ENCODE measurements at places on chromosomes 16 and 17.

DNA sequence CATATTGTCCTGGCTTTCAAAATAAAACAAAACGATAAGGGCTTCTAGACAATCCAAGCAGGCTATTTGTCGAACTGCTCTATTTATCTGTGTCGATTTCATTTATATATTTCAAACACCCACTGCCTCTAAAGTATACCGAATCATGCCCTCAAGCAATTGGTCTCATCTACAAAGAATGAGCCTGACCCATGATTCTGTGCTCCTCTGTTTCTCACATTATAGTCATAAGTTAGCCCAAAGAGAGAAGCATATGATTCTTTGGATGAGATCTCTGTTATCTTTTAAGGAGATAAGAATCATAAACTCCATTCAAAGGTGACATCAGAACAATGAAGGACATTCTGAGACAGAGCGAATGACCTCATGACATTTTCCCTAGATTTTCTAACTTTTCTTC, 191.1 kb downstream of the MAP2K6 start:
- no peak for DNase-seq

GRCh38 chr16:53678756-53679343, 24.8 kb downstream of the RPGRIP1L start:
- DNase-seq = no peak

DNA sequence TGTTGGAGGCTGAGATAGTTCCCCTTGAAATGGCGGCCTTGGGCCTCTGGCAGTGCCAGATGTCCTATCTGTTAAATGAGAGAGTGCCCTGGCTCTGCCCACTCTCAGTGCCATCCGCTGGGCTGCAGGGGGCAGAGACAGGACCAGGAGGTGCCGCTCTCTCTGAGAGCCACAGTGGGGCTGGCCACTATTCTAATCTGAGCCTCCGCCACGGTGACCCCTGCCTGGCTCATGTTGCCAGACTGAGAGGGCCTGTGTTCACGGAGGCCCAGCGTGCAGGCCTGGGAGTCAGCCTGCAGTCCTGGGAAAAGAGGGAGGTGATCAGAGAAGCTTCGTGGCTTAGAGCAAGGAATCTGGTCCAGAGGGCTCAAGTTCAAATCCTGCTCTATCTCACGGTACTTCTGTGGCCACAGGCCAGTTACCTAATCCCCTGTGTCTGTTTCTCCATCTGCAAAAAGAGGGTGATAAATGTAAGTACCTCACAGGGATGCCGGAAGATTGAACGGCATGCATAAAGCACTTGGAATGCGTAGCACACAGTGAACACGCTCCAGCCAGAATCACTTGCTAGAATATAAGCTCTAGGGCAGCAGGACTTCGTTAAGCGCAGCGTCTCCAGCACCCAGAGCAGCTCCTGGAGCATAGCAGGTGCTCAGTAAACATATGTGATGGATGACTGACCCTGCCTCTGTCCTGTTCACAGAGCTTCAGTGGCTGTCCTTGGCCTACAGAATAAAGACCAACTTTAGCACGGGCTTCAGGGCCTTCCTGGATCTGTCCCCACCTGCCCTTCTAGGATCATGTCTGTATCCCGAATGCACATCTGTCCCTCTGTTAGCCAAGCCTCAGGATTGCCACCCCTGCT, 6.3 kb downstream of the ATP2A3 start:
- no peak for DNase-seq

- no peak for DNase-seq
Observed at GRCh38 chr16:57949013-57949412, 21.9 kb downstream of the CNGB1 start.

DNA sequence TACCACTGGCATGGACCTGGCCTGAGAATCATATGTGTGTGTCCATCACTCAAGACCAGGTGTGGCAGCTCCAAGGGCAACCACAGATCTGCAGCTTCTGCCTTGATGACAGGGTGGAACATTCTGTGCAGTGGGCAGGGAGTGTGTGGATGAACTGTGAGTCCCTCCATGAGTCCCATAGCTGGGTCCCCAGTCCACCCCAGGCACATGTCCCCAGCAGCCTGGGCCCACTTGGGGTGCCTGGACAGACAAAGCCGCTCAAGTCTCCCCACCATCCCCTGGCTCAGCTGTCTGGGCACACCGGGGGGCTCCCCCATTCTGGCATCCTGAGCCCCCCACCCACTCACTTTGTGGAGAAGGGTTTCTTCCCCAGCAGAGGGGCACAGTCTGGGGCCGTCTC, 4.6 kb upstream of the KRT16 start:
- DNase-seq = no peak

DNA sequence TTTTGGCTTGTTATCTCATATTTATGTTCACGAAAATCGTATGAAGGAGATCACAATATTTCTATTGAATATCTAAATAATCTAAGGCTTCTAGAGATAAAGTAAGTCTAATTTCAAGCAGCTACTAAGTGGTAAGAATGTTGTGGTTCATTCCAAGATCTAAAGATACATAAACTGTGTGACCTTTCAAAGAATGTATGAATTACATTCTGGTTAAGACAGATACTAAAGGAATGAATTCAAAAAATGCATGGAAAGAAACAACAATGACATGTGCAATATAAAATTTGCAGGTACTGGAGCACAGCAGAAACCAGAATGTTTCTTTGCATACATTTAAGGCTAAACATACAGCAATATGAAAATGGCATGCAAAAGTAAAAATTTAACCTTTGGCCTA, 1214.6 kb downstream of the CDH8 start:
- no peak for DNase-seq

DNA sequence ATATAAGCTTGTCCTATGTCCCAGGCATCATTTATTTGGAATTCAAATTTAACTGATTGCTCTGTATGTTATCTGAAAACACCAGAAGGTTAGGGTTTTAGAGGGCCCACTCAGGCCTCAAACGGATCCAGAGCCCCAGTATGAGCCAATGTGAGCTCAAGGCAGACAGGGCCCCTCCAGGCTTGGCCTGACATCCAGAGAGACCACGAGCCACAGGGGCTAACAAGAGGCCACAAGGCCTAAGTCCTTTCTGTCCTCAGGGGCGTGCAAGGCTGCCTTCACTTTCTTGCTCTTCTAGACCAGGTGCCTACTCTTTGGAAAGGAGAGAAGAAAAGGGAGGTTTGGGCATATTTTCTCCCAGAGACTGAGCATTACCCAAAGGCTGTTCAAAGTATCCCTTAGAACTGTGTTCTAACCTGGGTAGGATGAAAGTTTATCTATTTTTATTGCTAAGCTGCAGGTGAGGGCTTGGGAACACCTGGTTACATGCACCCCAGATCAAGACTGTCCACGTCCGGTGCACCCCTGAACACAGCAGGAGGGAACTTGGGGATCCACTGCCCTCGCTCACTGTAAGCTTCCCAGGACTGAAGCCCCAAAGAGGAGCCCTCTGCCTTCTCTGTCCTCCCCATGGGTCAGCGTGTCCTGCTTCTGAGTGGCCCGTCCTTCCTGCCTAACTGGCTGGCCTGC, 1.5 kb upstream of the ENGASE start:
- DNase-seq = no peak

DNA sequence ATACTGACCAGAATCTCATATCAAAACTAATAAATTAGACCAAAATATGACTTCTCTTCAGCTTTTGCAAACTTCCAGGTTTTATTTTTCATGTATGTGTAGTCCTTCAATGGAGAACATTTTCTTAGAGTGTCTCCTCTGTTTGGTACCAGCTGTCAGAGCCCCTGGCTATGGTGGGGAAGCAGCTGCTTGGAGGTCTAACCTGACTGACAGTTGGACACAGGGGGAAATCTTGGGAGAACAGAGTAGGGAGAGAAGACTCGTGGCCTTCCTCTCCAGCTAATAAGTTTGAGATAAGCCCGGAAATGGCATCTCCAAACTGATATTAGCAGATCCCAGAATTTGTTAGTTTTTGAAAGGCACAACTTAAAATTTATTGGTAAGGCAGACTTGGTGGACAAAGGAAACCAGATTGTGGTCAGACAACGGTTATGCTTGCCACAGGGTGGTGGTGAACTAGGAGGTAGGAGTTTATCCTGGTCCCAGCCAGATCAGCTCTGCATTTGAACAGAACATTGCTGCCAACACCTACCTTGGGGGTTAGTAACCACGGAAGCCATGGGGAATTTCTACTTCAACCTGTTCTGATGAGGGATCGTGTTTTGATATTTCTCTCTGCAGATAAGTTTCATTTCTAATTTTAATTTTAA, 39.2 kb upstream of the IRX3 start:
- DNase-seq = no peak

GRCh38 chr17:30821871-30822723, 2.4 kb downstream of the CRLF3 start:
- no peak for DNase-seq

DNA sequence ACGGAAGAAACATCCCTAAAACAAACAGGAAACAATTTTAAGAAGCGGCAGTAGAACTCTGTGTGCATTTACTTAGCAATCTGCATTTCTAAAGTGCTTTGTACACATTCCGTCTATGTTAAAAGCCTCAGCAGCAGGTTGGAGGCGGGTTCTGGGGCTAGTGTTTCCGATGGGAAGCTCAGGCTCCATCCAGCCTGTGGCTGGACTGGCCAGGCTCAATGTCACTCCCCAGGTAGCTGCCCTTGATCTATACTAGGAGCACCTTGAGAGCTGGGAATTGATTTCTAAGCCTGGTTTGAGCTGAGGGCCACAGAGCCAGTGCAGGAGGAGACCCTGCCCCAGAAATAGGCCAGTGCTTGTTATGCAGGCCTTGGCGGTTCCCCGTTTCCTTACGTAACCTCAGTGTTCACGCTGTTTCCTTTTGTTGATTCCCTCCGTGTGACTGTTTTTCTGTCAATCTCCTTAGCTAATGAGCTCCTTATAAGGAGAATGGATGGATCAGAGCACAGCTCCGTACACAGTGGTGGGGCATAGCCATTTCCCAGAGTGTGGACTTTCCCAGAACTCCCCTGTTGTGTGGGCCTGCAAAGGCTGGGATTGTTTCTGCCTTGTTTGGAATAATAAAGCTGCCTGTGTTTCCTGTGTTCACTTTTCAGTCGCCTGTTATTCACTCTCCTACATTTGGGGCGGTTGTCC, 21.4 kb downstream of the ADORA2B start:
- DNase-seq = no peak
